NCI-H1417 (cell line): ENCODE measurements at places on chromosomes 4 and X.
A peak's percentile ranks its signal among the peaks of the same experiment; 100 is the strongest.

DNA sequence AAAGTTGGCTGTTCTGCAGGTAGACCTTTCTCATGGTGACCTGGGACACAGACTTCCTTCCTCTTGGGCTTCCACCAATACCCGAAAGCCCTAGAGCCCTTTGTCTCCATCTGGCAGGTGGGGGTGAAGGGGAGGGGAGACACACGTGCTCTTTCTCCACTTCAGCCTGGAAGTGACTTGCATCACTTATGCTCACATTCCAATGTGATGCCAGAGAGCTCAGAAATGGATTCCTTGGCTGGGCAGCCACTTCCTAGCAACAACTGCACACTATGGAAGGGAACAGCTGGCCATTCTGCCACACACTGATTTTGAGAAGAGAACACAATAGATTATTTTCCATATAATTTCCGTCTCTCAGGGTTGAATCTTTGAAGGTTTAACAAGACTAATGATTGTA lies 36.3 kb downstream of the C4orf51 start:
- no peak for DNase-seq

- DNase-seq = no peak
Measured at GRCh38 chr4:185054886-185055285, 36.6 kb downstream of the HELT start.

- no peak for DNase-seq
Measured at GRCh38 chr4:29538889-29539646, 1181.1 kb upstream of the PCDH7 start.

- no peak for DNase-seq
Measured at GRCh38 chrX:133950214-133950613, 35.2 kb downstream of the GPC3 start.

DNA sequence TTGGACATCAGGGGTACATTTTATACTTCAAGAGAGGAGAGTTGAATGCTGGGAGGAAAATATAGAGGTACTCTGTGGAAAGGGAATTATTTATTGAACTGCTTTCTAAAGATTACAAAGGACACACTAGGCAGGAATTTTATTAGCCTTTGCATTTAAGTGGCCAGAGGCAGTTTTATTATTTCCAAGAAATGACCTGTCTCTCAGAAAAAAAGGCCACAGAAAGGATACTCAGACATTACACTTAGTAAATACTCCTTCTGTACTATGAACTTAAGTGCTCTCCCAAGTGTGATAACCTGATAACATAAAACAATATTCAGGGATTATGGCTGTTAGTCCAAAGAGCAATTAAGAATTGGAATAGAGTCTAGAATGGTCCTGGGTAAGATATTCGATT lies 7.5 kb downstream of the LRRC66 start:
- DNase-seq = no peak

- DNase-seq = no peak
Measured at GRCh38 chr4:151291485-151291884, 14.5 kb downstream of the PRSS48 start.

DNA sequence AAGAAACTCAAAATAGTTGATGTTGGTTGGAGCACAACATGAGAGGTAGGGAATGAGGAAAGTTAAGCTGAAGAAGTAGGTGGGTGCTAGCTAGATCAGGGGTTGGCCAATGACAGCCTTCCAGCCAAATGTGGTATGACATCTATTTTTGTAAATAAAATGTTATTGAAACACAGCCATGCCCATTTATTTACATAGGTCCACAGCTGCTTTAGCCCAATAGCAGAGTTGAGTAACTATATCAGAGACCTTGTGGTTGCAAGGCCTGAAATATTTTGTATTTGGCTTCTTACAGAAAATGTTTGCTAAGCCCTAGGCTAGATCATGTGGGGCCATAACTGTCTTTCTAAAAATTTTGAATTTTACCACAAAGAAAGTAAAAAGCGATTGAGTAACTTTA lies 234.9 kb upstream of the CTSO start:
- no peak for DNase-seq

- peak; percentile 89 for DNase-seq
Measured at GRCh38 chrX:40474205-40474626, 106.6 kb upstream of the ATP6AP2 start.

GRCh38 chr4:147492761-147493160 lies 11.9 kb downstream of the EDNRA start:
- DNase-seq = no peak

- no peak for DNase-seq
Measured at GRCh38 chr4:138275963-138276621, 33.9 kb upstream of the SLC7A11 start.

GRCh38 chr4:138455097-138455496 lies 212.9 kb upstream of the SLC7A11 start:
- DNase-seq = no peak

DNA sequence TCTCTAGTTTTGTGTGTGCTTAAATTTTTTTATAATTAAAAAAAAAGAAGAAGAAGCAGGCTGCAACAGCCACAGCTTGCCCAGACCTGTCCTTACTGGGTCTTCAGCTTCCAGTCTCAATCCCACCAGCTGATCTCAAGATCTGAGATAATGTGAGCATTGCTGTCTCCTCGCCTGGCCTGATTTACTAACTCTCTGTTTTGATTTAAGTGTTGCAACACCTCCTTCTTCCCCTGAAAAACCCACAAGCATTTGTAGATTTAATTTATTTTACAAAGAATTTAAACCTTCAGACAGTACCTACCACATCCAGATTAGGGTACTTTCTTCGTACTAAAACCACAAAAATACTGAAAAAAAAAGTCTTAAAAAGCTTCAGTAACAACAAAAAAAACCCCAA lies 38.0 kb downstream of the FAM241A start:
- no peak for DNase-seq

- DNase-seq = no peak
Measured at GRCh38 chr4:102808009-102808408, 19.3 kb downstream of the UBE2D3 start.

DNA sequence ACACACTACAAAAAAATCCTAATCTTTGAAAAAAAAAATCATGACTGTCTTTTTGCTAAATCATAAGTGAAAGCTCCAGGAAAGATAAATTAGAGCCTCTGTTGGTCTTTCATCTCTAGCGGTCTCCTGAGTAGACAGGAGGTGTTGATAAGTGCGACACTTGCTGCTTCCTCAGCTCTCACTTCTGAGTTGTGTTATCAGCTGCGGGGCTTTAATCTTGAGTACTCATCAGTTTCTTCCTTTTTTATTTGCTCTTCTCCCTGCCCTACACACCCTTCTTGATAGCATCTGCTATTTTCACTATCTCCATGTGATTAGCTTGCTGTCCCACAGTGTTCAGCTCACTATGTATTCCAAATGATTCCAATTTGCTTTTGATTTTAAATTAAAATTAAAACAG lies 1449.2 kb downstream of the C4orf33 start:
- DNase-seq = no peak

DNA sequence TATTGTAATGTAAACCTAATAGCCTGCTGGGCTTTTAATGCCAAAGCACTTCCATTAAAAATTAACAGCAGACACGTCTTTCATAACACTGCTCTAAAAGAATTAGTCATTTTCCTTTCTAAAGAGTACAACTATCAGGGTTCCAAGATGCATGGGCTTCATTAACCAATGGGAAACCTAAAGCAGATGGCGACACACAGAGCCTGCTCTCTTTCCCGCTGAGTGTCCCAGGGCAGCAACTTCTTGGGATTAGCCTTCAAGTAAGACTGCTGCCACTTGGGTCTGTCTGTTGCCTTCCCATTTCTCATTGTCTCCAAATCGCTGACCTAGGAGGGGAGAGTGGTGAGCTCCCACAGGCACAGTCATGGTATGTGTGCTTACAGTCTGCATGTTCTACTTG lies 14.0 kb upstream of the PHKA2 start:
- no peak for DNase-seq

GRCh38 chr4:102735582-102735981 lies 25.2 kb downstream of the MANBA start:
- peak; percentile 27 for DNase-seq

GRCh38 chr4:44670506-44671199 lies 7.6 kb upstream of the GUF1 start:
- DNase-seq = no peak

DNA sequence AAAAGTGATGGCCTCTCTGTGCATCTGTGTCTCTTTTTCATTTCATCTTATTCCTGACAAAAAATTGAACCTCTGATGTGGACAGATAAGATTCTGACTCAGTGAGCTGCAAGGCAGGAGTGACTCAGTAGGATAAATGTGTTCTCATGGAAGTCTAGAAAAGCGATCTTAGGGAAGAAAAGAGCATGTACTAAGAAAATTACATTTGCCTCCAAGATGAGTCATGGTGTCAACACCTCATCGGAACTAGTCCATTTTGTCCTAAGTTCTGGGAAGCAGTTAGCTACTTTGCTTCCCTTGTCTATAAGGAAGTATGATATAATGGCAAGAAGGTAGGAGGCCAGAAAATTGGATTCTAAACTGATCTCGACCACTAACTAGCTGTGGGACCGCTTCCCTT lies 83.5 kb upstream of the AFF2 start:
- DNase-seq = no peak

- DNase-seq = no peak
Measured at GRCh38 chrX:331825-332495, 13.4 kb upstream of the GTPBP6 start.

GRCh38 chr4:82053396-82053795 lies 320.4 kb downstream of the HNRNPD start:
- peak; percentile 85 for DNase-seq

DNA sequence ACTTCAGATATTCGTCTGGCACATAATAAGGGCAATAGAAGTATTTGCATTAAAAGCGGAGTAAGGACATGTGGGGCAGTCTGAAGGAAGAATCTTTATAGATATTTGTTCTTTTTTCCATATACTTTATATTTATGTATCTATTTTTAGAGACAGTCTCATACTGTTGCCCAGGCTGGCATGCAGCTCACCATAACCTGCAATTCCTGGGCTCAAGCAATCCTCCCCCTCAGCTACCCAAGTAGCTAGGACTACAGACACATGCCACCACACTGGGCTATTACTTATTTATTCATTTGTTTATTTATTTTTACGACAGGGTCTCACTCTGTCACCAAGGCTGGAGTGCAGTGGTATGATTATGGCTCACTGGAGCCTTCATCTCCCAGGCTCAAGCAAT lies 16.7 kb upstream of the MRPL1 start:
- DNase-seq = no peak

GRCh38 chrX:140508958-140509357 lies 4.1 kb upstream of the SOX3 start:
- no peak for DNase-seq

DNA sequence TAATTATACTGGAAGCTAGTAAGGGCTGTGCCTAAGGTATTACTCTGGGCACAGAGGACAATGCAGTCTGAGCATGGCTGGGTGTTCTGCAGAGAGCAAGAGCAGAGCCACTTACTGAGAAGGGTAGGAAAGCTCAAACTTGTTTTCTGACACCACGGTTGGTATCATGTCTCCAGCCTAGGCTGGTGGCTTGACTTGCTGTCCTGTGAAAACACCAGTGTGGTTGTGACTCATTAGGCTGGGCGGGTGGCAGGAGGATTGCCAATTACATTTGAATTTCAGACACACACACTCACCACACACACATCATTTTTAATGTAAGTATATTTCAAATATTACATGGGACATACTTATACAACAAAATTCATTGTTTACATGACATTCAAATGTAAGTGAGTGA lies 19.7 kb upstream of the MTM1 start:
- no peak for DNase-seq

DNA sequence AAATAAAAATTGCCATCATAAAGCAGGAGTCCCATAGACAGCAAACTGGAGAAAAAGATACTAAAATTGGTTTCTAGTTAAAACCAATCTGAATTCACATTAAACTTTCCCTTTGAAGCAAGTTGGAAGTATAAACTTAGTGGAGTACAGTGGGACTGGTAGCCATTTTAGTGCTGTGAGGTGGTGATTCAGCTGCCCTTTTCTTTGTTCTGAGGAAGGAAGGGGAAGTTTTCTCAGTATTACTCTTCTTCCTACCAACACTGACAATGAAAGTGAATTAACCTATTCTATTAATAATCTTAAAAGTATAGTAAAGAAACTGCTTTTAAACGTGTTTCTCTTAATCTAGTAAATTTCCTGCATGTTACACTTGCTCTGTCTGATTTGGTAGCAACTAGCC lies 36.7 kb downstream of the SLC9A6 start:
- no peak for DNase-seq

DNA sequence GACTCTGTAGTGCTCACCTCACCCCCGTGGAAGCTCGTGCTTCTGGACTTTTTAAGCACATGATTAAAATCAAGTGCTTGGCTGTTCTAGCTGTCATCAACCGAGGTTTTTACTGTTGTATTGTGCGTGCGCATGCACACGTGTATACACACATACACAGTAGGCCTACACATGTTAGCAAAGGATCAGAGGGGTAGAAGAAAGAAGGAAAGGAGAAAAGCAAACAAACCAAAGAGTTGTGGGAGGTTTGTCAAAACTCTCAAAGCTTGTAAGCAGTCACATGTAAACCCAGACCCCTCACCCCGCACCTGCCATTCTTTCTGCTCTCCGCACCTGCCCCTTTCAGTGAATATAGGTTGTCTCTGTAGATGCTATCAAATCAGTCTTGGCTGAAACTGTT lies 311.8 kb downstream of the HS3ST1 start:
- peak; percentile 53 for DNase-seq

DNA sequence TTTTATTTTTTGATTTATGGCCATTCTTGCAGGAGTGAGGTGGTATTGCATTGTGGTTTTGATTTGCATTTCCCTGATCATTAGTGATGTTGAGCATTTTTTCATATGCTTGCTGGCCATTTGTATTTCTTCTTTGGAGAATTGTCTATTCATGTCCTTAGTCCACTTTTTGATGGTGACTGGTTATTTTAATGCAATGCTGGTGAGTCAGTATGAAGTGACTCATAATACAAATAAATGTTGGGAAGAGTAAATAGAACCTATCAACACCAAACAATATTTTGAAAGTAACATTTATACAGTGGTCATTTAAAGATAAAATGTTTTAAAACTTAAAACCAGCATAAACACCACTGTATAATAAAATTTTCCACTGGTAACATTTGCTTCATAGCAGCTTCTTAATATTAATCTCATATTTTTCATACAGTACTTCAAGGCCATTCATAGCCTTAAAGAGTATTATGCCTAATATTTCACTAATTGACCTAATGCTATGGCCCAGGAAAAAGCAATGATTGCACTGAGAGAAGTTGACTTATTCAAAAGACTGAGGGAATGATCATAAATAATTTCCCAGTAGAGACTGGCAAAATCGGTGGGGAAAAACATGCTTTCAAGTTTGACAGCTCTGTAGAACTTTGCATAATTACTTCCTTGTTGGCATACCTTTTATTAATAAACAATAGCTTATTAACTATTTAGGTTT lies 33.9 kb downstream of the CASK start:
- DNase-seq = no peak
